ENCODE measurements at places on chromosomes 7 and 10.

DNA sequence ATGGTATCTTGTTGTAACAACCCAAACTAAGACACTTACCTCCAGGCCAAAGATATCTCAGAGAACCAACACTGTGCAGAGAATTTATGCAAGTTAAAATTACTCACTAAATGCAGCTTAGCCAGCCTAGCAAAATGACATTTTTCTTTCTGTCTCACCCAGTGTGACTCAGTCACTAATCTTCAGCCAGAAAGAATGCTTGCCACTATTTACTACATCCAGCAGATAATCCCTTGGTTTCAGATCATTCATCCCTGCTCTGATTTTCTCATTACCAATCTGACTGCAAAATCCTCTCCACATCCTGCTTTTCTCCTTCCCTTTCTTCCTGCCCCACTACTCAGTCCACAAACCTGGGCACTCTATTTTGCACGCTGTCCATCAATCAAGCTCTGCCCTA is 93.5 kb upstream of the NEBL start:
- DNase-seq: no peak

- no peak for DNase-seq
Observed at GRCh38 chr7:116610210-116610609, 61.8 kb upstream of the MET start.

GRCh38 chr7:34740840-34741239 is 82.8 kb downstream of the NPSR1 start:
- no peak for DNase-seq

DNA sequence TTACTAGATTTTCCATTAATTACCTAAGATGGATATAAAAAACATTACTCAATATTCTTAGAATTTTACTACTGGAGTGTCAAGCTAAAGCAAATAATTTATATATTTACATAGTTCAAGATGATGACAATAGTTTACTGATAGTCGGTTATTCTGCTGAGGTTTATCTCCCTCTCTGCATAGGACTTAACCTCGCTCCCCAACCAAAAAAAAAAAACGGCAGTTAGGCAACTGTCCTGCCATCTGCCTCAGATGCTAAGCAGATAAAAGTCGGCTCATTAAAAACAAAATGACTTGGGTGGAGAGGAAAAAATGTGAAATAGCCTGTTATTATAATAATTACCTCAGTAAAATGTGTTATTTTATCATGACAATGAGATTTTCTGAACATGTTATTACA is 14.0 kb upstream of the ITGB8 start:
- no peak for DNase-seq

- no peak for DNase-seq
Observed at GRCh38 chr7:141231018-141231792, 157.3 kb downstream of the TMEM178B start.

DNA sequence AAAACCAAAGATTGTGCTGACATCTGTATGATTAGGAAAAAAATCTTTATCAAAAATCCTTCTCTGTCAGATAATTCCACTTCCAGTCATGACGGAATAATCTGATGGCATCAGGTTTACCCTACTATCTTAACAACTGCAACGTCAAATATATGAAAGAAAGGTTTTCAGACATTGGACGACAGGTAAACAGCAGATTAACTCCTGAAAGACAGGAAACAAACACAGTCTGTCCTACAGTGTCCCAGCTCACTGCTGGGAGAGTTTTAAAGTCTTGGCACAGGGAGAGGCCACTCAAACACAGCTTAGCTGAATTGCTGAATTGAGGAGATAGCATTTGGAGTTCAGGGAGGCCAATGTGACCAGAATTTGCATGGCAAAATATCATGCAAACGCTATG is 186.3 kb upstream of the KCTD7 start:
- DNase-seq: no peak

GRCh38 chr7:11591943-11592342 is 240.1 kb downstream of the THSD7A start:
- DNase-seq: no peak

DNA sequence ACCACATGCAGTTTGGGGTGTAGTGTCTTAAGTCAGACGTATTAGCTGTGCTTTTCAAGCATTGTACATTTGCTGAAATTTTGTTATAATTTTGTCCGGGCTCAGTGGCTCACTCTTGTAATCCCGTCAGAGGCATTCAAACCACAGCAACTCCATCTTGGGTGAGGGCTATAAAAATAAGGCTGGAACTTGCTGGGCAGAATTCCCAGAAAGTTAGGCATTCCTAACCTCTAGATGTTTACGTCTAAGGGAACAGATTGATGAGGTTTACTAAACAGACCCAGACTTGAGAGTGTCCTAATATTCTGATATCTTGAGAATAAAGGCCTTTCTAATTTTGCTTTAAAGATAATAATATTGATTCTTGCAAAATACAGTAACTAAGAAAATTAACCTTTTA is 957.8 kb downstream of the NXPH1 start:
- no peak for DNase-seq

- peak; percentile 62 for DNase-seq
Observed at GRCh38 chr10:29585488-29585976, 49.2 kb downstream of the SVIL start.

DNA sequence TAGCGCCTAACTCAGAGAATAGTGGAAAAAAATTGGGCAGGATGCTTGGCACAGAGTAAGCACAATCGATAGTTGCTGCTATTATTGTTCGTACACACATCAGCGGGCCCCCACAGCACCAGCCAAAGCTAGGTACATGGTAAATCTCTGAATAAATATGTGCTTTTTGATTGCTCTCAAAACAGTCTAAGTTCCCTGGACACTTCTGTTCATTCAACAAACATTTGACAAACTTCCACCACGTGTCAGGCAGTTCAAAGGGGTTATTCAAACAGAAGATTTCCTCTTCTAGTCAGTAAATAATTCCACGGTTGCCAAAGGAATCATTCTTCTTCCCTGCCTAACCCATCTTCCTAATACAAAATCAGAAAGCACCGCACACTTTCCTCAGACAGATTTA is 150.8 kb downstream of the DGKI start:
- no peak for DNase-seq

DNA sequence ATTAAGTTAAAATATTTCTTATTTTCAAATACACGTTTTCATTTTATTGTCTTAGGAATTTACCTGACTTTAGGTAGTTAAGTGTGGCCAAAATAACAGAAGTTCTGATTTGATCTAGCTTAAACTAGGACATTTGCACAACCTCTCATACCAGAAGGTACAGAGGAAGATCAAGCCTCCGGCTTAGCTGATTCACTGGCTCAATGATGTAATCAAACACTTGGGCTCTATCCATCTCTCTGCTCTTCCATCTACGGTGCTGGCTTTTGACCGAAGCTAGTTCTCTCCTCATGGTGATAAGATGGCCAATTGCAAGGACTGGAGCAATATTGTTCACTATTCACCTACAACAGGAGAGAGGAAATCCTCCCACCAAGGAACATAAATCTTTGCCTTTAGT is 12.2 kb upstream of the HYCC1 start:
- no peak for DNase-seq

DNA sequence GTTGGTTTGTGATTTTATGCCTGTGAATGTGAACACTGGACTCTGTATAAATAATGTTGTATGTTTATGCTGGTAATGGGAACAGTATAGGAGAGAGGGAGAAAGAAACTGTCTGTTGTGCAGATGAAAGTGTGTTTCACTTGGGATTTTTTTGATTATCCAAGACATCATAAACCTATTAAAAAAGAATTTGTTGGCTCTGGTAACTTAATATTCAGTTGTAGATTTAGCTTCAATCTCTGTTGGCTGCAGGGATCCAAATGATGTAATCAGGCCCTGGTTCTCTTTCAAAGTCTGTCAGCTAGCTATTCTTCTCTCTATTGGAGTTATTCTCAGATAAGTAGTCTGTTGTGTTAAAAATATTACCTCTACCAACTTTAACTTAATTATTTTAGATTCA is 168.8 kb upstream of the RHOBTB1 start:
- no peak for DNase-seq

DNA sequence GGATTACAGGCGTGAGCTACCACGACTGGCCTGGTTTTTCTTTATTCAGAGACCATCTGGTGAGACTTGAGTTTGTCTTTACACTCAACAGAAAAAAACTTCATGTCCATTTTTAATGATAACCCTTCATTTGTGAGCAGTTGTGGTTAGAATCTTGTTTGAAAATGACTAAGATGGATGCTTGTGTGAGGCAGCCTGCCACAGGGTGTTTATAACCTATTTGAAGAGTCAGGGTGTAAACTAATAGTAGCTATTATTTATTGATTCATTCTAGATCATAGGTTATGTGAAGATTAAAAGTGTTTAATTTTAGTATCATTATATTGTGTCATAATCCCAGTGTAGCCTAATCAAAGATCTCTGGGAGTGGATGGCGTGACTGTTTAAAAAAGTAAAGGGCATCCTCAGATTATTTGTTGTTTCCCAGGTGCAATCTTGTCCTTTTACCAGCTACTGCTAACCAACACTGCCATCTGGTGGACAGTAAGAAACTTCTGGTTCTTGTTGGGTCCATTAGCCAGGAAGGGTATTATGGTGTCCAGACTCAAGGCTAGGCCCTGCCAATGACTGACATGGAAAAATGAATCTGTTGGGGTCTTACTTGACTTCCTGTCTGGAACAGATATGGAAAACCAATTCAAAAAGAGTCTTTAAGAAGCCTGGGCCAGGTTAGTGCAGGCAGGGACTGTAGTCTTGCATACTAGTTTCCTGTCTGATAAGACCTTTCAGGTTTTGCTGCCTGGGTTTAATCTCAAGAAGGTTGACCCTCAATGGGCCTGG is 24.9 kb downstream of the NRBF2 start:
- peak; percentile 57 for DNase-seq

- no peak for DNase-seq
Observed at GRCh38 chr10:28793482-28793881, 116.2 kb downstream of the BAMBI start.

- no peak for DNase-seq
Observed at GRCh38 chr7:6011541-6011940, 2.5 kb downstream of the AIMP2 start.

DNA sequence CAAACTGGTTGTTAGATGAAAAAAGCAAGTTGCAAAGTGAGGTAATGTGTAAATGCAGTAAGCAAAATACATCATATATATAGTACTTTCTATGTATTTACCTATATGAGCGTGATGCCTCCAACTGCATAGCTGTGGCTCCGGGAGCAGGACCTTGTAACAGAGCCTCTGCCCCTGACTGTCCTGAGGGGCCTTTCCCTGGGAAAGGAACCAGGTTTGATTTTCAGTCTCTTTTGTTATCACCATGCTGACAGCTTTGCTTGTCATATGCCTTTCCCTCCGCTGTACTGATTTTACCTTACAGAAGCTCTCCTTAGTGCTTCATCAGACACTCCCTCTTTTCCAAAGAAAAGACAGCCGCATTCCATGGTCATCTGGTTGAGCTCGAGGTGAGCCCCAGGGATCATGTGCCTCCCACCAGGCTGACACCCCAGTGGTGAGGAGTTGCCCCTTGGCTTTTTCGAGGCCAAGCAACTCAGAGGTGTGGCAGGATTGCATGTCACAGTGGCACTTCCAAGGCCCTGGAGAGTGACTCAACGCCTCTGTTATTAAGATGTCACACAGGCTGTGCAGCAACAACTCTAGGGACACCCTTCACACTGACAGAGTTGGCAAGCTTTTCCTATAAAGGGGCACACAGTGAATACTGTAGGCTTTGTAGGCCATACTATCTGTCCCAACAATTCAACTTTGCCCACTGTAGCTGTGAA is 78.9 kb downstream of the ALOX5 start:
- no peak for DNase-seq

GRCh38 chr7:26636808-26637207 is 227.6 kb downstream of the SKAP2 start:
- no peak for DNase-seq

DNA sequence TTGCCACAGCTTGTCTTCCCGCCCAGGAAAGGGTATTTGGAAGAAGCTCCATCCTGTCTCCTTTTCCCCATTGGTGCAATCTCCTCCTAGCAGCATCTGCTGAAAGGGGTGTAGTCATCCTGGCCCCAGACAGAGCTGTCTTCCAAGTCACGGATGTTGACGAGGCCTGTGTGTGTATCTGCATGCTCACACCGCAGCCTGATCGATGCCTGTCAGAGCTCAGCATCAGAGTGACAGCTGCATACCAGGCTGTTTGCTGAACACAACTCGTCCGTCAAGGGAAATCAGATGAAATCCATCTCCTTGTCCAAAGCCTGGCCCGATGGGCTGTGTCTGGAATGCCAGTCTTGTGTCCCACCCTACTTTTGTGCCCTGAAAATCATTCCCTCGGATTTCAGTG is 21.2 kb upstream of the LRRC4 start:
- no peak for DNase-seq
